CD8-positive, alpha-beta T cell (primary cell): ENCODE measurements at places on chromosomes 3 and 15. TPM values are rescaled to one million over a fixed set of nuclear protein-coding genes. Genes with fewer than 3 reads are reported as not detected.

Gene CLDN1
- total RNA-seq: not detected

Gene TMEM45A
- total RNA-seq: not detected

Gene RTP1
- not detected for total RNA-seq

Gene KIF23
- total RNA-seq: 0.95 TPM

Gene NEIL1
- total RNA-seq: 29.5 TPM
